ENCODE measurements at places on chromosomes 12 and 14. TPM values are rescaled to one million over a fixed set of nuclear protein-coding genes. Genes with fewer than 3 reads are reported as not detected.

DNA sequence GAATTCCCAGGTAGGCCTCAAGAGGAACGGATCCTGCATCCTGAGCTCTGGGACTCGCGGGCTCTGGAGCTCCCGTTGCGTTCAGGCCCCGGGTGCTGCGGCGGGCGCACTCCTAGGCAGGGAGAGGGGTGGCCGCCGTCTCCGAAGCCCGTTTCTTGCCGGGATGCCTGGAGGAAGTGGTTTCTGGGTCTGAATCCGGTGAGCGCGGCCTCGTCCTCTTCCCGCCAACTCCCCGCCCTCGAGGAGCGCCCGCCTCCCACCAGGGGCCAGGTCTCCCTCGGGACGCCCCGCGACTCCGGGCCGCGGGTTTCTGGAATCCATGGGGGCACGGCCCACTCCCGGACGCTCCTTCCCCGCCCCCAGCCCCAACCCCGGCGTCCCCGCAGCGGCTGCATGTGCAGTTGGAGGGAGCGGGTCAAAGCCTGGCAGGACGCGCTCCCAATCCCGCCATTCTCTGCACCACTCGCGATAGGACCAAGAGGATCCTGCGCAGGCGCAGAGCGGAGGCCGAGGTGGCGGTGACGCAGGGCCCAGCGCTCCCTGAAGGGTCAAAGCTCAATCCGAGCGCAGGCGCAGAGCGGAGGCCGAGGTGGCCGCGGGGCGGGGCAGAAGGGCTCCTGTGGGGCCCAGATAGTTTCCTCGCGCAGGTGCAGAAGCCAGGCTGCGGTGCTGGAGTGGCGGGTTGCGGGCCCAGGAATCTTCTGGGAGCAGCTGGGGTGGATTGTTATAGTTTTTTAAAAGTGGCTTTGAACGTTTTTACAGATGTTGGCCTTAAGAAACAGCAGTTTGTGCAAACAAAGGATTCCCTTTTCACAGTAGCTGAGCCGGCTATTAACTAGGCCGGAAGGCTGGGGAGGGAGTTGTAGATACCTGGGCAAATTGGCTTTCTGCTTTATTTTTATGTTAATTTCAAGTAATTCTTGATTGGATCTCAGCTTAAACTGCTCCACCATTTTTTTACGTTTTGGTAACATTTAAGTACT is 796.4 kb downstream of the AACS start:
- no peak for DNase-seq

- DNase-seq = no peak
Measured at GRCh38 chr12:121799156-121799841, 4.5 kb upstream of the SETD1B start.

DNA sequence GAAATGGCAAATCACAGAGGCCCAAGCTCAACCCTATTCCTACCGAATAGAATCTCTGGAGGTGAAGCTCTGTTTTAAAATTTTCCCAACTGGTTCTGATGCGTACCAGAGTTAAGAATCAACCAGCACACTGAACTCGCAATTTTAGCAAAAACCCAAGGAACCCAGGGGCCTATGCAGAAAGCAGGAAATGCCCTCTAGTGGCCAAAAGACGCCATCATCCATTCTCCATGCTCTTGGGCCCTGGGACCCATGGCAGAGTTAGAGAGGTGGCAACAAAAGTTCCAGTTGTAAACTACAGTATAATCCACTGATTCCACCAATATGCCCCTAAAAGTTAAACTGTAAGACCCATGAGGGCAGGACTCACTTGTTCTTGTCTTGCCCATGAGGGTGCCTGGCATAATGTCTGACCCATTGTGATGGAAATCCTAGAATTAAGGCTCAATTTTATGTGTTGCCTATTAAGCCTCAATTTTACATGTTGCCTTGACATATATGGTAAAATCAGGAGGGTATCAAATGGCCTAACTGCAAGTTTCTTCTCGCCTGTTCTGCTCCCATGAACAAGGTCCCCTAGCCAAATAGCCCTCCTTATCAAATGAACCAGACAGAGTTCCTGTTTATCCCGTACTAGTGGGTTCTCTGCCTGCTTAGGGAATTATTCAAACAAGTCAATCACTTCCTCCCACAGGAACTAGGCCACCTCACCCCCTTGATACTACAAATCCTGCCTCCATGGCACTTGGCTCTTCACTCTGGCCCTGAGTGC is 137.5 kb upstream of the CPM start:
- DNase-seq = no peak

The CCDC60 gene
- 3.7 TPM for total RNA-seq

The SDR9C7 gene
- 0.26 TPM for total RNA-seq

Measured in type B pancreatic cell (in vitro differentiated cells).